ENCODE measurements at places on chromosomes 16 and 17. TPM values are rescaled to one million over a fixed set of nuclear protein-coding genes. Genes with fewer than 3 reads are reported as not detected.

DNA sequence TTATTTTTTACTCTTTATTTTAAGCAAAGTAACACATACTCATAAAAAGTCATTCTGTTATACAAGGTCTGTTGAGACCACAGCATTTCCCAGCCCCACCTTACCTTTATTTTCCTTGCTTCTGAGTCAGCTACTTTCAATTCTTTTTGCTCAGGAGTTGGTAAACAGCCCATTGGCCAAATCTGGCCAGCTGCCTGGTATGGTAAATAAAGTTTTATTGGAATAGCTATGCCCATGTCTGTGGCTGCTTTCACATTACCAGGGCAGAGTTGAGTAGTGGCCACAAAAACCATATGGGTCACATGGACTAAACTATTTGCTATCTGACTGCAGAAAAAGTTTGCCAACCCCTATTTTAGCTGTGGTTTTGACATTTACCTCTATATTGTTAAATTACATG is 3.4 kb upstream of the NSRP1 start:
- no peak for DNase-seq

GRCh38 chr17:83062011-83062817 is 17.2 kb upstream of the METRNL start:
- DNase-seq, result no peak

DNA sequence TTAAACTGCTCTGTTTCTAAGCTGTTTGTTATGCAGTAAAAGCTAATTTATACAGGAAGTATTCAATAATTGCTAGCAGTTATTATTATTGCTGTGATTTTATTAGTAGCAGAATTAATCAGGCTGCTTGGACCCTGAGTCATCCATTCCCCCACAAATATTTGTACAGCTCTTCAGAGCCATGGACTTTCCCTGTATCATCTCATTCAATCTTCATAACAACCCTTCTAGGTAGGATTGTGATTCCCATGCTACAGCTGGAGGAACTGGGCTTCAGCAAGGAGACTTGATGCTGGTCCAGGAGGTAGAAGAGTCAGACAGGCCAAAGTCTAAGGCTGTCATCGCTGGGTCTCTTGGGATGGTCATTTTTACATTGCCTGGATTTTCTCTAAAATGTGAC is 208.3 kb downstream of the C16orf95 start:
- DNase-seq, result no peak

DNA sequence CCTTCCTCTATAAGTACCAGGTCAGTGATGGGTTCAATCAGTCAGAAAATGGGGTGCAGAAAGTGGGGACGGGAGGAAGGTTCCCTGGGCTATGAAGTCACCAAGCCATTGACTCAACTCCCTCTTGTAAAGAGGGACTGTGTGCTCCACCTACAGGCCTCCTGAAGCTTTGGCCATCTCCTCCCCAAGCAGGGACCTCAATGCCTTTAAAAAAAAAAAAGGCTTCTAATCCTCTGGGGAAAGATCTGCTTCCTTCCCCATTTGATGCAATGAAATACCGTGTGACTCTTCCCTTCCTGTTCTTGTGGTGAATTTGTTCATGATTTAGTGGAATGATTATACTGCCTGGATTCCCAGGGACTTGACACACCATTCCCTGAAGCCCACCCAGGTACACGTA is 30.8 kb downstream of the VWA3A start:
- DNase-seq, result no peak

Gene SCNN1G
- 0.62 TPM for total RNA-seq

Gene CPHXL2
- not detected for total RNA-seq

- no peak for DNase-seq
Observed at GRCh38 chr16:83911290-83911689, 12.4 kb downstream of the MLYCD start.

DNA sequence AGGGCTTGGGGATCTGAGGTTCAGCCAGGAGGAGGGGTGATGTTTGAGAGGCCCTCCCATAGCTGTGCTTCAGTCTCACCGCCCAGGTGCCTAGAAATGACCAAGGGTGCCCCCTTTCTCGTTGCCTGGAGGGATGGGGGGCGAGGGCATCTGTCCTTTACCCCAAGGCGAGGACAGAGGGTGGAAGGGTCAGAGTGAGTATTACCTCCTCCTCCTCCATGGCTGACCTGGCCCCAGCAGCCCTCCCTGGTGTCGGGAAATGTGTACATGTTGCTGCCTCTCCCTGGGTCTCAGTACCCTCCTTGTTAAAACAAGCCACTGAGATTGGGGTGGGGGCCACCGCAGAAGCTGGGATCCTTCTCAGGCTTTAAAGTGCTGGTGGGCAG is 2.4 kb downstream of the NECAB2 start:
- DNase-seq, result no peak

GRCh38 chr16:976389-976931 is 5.1 kb upstream of the SOX8 start:
- no peak for DNase-seq

DNA sequence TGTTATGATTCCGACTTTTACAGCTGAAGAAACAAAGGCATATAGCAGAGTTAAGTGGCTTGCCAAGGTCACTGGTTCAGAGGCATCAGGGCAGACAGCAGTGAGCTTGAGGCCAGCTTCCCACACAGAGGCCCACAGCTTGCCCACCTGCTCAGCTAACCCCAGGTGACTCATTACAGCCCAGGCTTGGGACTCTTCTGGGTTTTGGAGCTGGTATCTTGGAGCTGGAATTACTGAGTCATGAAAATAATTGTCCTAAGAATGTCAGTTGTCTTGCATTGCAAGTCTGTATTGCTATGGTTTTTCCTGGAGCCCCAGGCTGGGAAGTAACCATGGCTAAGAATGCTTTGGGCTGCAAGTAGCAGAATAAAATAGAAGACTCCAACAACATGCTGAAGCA is 32.4 kb upstream of the IRX3 start:
- no peak for DNase-seq

GRCh38 chr16:67594256-67594915 is 32.1 kb downstream of the CTCF start:
- no peak for DNase-seq

- DNase-seq, result no peak
Observed at GRCh38 chr17:3610523-3610922, 1.3 kb upstream of the TRPV1 start.

- DNase-seq, result no peak
Observed at GRCh38 chr17:40564883-40565768, at the start of gene CCR7. TSS of gene CCR7 (minus strand) at chr17:40565472. CDS start at chr17:40565409, 63 bp downstream.

- DNase-seq, result no peak
Observed at GRCh38 chr17:81409190-81409935, 14.1 kb downstream of the BAHCC1 start.

GRCh38 chr17:60971515-60972369 is 294.1 kb downstream of the BCAS3 start:
- peak; percentile 22 for DNase-seq

Gene EPN3
- total RNA-seq, result not detected

DNA sequence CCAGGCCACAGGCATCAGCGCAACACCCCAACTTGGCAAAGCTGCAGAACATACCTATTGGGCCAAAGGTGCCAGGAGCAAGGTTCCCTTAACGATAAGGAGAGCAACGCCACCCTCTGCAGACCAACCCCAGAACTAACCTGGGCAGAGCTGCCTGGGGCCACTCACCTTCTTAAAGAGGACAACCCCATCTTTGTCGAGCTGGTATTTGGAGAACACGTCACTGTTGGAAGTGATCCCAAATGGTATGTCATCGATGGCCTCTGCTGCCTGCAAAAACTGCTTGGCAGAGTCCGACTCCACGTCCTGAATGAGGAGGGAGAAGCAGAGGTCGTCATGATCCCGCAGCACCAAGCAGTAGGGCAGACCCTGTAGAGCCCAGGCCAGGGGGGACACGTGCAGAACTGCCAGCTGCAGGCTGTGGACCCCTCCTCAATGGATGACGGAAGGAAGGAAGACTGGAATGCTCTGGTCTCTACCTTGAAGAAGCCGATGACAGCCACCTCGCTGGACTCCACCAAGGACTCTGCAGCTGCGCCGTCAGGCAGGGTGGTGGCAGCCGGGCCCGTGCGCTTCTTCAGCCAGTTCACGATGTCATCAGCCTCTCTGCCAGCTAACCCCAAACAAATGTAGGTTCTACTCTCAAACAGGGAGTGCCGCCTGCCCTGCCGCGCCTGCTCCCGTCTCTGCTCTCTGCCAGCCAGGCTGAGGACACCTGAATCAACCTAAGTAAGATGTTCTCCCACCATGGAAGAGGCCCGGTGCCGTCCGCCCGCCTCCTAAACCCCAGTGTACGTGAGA is 5.2 kb downstream of the P4HB start:
- DNase-seq, result no peak

Gene KRTAP4-11
- total RNA-seq, result not detected

- no peak for DNase-seq
Observed at GRCh38 chr17:4944163-4944553, 4.1 kb downstream of the RNF167 start.
